ENCODE measurements at places on chromosomes 2 and 18.

DNA sequence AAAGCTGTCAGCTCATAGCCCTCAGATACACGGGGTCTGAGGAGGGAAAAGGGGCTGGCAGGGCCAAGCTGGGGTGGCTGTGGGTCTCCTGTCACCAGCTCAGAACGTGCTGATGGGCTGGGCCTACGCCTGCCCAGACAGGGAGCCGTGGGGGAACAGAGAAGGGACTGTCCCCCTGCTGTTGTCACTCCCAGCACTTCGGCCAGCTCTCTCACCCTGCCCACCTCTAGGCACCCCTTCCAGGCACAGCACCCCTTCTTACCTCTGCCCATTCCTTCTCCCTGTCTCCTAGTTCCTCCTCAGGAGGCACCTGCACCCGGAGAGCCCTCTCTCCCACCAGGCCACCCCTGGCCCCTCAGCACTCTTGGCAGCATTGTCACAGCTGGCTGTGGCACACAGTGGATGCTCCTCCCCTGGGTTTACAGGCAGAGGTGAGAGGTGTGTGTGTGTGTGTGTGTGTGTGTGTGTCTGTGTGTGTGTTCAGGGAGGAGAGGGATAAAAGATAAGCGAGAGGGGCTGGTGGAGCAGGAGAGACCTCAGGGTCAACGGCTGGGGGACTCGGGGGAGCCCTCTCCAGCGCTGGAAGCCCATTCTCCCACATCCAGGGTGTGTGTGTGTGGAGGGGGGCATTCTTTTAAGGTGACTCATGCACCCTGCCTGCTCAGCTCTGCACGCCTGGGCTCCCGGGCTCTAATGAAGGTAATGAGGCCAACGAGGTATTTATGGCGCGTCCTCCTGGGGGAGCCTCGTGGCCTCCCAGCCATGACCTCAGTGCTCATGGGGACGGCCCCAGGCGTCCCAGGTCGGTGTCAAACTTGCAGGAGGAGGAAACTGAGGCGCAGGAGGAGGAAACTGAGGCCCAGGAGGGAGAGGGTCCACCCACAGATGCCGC, 66.1 kb upstream of the SMAD7 start:
- DNase-seq = no peak

DNA sequence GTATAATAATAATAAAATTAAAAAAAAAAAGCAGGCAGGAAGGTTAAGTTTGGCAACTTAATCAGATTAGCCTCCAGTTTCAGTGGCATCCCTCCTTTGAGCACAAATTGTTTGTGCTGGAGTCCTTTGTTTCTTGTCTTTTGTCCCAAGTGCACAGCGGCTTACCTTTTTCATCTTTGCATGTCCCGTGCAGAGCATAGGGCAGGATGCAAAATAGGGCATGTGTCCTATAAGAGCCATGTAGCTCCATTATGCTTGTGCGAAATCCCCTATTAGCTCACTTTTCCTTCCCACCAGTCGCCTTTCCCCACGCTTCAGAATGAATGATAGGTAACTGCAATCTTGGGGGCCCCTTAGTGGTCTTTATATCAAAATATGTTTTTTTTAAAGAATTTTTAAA, 216.8 kb downstream of the TSN start:
- no peak for DNase-seq

GRCh38 chr18:42632801-42633200, 482.7 kb downstream of the RIT2 start:
- no peak for DNase-seq

- DNase-seq = no peak
Measured at GRCh38 chr2:161353543-161353942, 45.3 kb downstream of the PSMD14 start.

GRCh38 chr2:235301202-235302076, 192.4 kb upstream of the AGAP1 start:
- no peak for DNase-seq

Data from stimulated activated naive CD8-positive, alpha-beta T cell treated with anti-CD3 and anti-CD28 coated beads, Interleukin-15, Interleukin-2, amounts not matched to agents 100 U/mL and 50 U/mL, for 24 hours (primary cell).